ENCODE measurements at places on chromosomes 2 and 18. TPM values are rescaled to one million over a fixed set of nuclear protein-coding genes. Genes with fewer than 3 reads are reported as not detected.

DNA sequence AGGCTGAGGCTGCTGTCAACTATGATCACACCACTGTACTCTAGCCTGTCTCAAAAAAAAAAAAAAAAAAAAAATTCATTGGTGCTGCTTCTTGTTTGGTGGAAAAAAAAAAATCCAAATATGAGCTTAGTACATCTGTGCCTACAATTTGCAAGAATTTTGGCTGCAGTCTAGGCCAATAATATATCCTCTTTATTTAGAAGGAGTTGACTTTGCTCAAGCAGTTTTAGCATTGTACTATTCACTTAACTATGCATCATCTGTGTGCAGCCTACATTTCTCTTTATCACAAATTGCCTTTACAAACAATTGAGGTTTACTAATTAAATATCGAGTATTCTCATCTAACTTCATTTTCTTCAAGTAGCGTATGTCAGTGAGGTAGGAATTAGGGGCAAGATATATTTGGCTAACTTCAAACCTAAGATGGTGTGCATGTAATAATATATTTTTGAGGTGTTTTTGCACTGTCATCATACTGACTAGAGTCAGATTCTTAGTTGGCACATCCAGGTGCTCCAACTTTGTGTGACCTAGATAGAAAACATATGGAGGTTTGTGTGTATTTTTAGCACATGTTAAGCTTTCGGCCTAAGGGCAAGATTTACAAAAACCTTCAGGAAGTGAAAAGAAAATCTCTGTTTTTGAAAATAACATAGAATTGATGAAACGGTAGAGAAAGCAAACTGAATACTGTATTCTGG is 51.8 kb downstream of the PMS1 start:
- H3K27me3 ChIP-seq = no peaks in the 10 kb centered on the region
- DNase-seq = peak; percentile 6
- peak overlapping the region; percentile 71 for H3K27ac ChIP-seq
- peaks cover 16% of the 10 kb centered on the region for H3K4me1 ChIP-seq
- no peaks in the 10 kb centered on the region for H3K36me3 ChIP-seq

GRCh38 chr2:173286153-173286809 is 68.4 kb upstream of the CDCA7 start:
- DNase-seq = no peak
- no peaks in the 10 kb centered on the region for H3K27me3 ChIP-seq
- peaks cover 3% of the 10 kb centered on the region for H3K4me1 ChIP-seq
- H3K4me3 ChIP-seq = no peak overlapping the region

DNA sequence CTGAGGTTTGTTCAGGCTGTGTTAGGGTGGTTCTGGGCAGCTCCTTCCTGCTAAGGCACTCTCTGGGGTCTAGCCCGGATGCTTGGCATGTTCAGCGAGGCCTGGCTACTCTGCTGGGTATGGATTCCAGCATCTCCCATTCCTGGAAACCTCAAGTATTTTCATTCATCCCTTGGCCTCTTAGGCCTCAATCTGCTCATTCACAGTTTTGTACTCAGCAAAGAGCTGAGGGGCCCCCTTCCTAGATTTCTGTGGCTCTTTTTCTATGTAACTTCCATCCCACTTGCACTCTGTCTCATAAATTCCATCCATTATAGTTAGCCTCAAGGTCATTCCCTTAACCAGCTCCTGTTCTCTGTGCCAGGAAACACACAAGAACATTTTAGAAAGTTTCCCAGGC is 798.8 kb upstream of the HS6ST1 start:
- H3K4me1 ChIP-seq = no peaks in the 10 kb centered on the region
- H3K27ac ChIP-seq = no peak overlapping the region
- no peak for DNase-seq

GRCh38 chr18:24757134-24757533 is 296.7 kb downstream of the HRH4 start:
- H3K4me3 ChIP-seq = no peak overlapping the region
- H3K27ac ChIP-seq = no peak overlapping the region
- no peaks in the 10 kb centered on the region for H3K4me1 ChIP-seq
- H3K27me3 ChIP-seq = no peaks in the 10 kb centered on the region
- no peak for DNase-seq

- DNase-seq = no peak
- no peaks in the 10 kb centered on the region for H3K36me3 ChIP-seq
- peaks cover 6% of the 10 kb centered on the region for H3K27me3 ChIP-seq
- H3K4me3 ChIP-seq = no peak overlapping the region
These were observed 176.6 kb downstream of the CELF4 start for GRCh38 chr18:37389041-37389440.

GRCh38 chr18:32770054-32770665 is 2.7 kb downstream of the KLHL14 start:
- H3K36me3 ChIP-seq = no peaks in the 10 kb centered on the region
- no peaks in the 10 kb centered on the region for H3K4me1 ChIP-seq
- no peak overlapping the region for H3K27ac ChIP-seq

- no peak overlapping the region for H3K27ac ChIP-seq
- H3K36me3 ChIP-seq = no peaks in the 10 kb centered on the region
- DNase-seq = no peak
- peaks cover 7% of the 10 kb centered on the region for H3K27me3 ChIP-seq
These were observed 154.3 kb downstream of the NDUFA10 start for GRCh38 chr2:239870863-239871262.

SMARCAL1 gene
- total RNA-seq = 9.9 TPM

POMC gene
- not detected for total RNA-seq

GPR39 gene
- total RNA-seq = 2.6 TPM

Measured in SJSA1 (cell line).